Panc1 (cell line): ENCODE measurements at places on chromosomes 13 and 19. TPM values are rescaled to one million over a fixed set of nuclear protein-coding genes. Genes with fewer than 3 reads are reported as not detected.

DNA sequence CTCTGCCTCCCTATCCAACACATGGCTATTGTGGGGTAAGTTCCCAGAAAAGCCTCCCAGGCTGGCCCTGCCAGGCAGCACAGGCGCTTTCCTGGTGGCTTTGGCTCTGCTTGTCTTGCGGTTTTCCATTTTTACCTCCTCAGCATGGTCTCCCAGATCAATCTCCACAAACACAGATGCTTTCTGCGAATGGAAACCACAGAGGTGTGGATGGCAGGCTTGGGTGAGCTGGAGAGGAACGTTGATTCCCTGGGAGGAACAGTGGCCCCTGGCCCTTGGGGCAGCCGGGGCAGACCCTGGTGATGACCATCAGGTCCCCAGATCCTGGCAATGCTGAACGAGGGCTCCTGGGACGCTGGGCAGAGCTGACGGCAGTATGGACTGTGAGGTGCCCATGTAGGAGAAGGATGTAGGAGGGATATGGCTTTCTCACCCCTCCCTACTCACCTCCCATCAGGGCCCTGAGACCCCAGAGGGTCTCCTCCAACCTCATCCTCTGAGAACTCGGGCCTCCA lies 6.6 kb downstream of the C13orf46 start:
- no peak for DNase-seq
- 0 out of 2 replicates have a peak, but pooled peaks cover 4% of the 10 kb centered on the region for H3K4me1 ChIP-seq
- no peak overlapping the region for H3K4me3 ChIP-seq
- no peaks in the 10 kb centered on the region for H3K36me3 ChIP-seq
- no peaks in the 10 kb centered on the region for H3K27me3 ChIP-seq

DNA sequence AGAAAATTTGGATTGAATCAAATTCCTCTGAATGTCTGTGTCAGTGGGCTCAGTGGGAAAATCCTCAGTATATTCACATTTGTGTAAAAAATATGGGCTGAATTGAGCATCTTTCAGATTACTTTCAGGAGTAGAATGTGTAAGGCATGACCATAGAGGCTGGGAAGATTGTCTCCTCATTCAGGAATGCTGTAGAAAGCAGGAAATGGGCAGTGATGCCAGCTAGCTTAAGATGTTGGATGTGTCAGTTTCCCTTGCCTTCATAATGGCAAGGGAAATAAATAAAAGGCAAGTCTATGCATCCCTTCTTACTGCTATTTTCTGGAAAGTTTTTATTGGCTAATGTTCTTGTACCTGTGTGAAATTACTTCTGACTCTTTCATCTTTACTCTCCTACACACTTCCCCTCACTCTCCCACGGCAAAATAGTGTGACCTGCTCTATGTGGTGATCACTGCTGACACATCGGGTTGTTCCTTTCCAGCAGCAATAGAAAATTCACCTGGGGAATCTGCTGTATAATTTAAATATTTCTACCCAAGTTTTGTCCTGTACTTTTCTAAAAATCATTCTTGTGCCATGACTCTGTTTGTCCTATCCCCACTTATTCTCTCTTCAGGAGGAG lies 103.2 kb downstream of the LMO7 start:
- H3K4me3 ChIP-seq: no peak overlapping the region
- H3K27me3 ChIP-seq: no peaks in the 10 kb centered on the region
- H3K27ac ChIP-seq: no peak overlapping the region

DNA sequence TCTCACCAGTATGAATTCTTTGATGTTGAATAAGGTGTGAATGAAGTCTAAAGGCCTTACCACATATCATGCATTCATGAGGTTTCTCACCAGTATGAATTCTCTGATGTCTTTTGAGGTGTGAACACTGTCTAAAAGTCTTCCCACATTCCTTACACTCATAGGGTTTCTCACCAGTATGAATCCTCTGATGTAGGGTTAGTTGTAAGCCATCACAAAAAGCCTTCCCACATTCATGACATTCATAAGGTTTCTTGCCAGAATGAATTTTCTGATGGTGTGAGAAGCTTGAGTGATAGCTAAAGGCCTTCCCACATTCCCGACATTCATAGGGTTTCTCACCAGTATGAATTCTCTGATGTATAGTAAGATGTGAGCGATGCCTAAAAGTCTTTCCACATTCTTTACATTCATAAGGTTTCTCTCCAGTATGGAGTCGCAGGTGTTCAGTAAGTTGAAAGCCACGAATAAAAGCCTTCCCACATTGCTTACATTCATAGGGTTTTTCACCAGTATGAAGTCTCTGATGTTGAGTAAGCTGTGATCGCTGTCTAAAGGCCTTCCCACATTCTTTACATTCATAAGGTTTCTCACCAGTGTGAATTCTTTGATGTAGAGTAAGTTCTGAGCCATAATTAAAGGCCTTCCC lies 27.7 kb downstream of the ZNF461 start:
- H3K36me3 ChIP-seq: no peaks in the 10 kb centered on the region
- no peaks in the 10 kb centered on the region for H3K4me1 ChIP-seq
- DNase-seq: no peak
- H3K27me3 ChIP-seq: no peaks in the 10 kb centered on the region

- H3K4me1 ChIP-seq: no peaks in the 10 kb centered on the region
- no peak overlapping the region for H3K4me3 ChIP-seq
- no peak for DNase-seq
- H3K36me3 ChIP-seq: no peaks in the 10 kb centered on the region
Observed at GRCh38 chr13:84570831-84571230, 688.6 kb upstream of the SLITRK1 start.

GRCh38 chr13:113004126-113004525 lies 35.1 kb downstream of the MCF2L start:
- no peak for DNase-seq
- H3K27me3 ChIP-seq: no peaks in the 10 kb centered on the region
- no peaks in the 10 kb centered on the region for H3K4me1 ChIP-seq

DNA sequence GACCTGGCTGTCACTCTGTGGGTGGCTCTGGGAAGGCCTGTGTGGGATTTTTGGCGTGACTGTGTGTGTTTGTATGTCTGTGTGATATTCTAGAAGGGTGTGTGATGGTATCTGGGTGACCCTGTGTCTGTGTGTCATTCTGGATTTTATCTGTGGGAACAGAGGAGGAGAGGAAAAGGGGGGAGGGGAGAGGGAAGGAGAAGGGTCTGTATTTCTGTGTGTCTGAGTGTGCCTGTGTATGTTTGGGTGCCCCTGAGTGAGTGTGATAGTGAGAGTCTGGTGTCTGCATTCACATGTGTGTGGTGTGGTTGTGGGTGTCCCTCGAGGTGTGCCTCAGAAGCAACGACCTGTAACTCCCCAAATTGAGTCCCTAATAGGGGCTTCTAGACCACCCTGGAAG lies 8.1 kb upstream of the NFIX start:
- H3K4me3 ChIP-seq: no peak overlapping the region
- peak overlapping the region; percentile 7; the same call in 1 of the 2 replicates for H3K27ac ChIP-seq
- no peaks in the 10 kb centered on the region for H3K27me3 ChIP-seq
- no peak for DNase-seq
- H3K4me1 ChIP-seq: peaks cover 12% of the 10 kb centered on the region

DNA sequence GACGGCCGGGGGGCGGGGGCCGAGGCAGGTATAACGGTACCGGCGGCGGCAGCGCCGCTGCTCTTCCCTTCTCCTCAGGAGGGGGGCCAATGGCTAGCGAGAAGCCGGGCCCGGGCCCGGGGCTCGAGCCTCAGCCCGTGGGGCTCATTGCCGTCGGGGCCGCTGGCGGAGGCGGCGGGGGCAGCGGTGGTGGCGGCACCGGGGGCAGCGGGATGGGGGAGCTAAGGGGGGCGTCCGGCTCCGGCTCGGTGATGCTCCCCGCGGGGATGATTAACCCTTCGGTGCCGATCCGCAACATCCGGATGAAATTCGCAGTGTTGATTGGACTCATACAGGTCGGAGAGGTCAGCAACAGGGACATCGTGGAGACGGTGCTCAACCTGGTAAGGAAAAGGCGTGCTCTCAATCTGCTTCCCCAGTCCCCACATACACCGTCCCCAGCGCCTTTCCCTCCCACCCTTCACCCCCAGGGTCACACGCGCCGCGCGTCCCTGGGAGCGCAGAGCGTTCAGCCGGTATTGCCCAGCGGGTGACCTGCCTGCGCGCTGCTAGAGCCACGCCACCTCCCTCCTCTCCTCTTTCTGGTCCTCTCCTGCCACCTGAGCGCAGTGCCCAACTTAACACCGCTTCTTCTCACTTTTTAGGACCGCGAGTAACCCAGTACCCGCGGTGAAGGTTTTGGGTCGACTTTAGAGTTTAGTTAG lies 814 bp downstream of the NBEA start:
- H3K36me3 ChIP-seq: no peaks in the 10 kb centered on the region
- no peak for DNase-seq
- H3K4me3 ChIP-seq: peak overlapping the region; percentile 59
- no peaks in the 10 kb centered on the region for H3K27me3 ChIP-seq
- H3K27ac ChIP-seq: no peak overlapping the region

DNA sequence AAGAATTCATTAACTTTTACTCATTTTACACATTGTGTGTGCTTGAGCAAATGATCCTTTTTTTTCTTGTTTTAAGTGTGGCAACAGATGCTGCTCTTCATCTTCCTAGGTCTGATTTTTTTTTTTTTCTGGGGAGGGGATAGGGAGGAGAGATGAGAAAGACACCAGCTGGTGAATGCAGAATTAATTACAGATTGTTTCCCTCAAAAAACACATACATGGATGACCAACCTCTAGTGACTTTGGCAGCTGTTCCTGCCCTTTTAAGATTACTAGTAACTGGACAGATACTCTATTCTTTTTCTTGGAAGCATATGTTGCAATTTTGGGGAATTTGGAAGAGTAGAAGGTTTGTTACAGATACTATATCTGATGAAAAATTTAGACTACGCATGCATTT lies 103.6 kb upstream of the MYO16 start:
- no peaks in the 10 kb centered on the region for H3K4me1 ChIP-seq
- H3K4me3 ChIP-seq: no peak overlapping the region
- no peak overlapping the region for H3K27ac ChIP-seq
- no peaks in the 10 kb centered on the region for H3K27me3 ChIP-seq
- no peaks in the 10 kb centered on the region for H3K36me3 ChIP-seq

- H3K27me3 ChIP-seq: no peaks in the 10 kb centered on the region
- H3K4me1 ChIP-seq: no peaks in the 10 kb centered on the region
- H3K4me3 ChIP-seq: no peak overlapping the region
- H3K27ac ChIP-seq: no peak overlapping the region
- DNase-seq: no peak
Observed at GRCh38 chr13:105611424-105611823, 924.0 kb downstream of the EFNB2 start.

- H3K36me3 ChIP-seq: no peaks in the 10 kb centered on the region
- DNase-seq: no peak
- H3K4me3 ChIP-seq: no peak overlapping the region
- no peak overlapping the region for H3K27ac ChIP-seq
- H3K4me1 ChIP-seq: no peaks in the 10 kb centered on the region
Observed at GRCh38 chr13:98930151-98930591, 47.7 kb downstream of the DOCK9 start.

- no peaks in the 10 kb centered on the region for H3K36me3 ChIP-seq
- H3K27ac ChIP-seq: no peak overlapping the region
- no peak for DNase-seq
Observed at GRCh38 chr13:112846411-112847115, 122.5 kb upstream of the MCF2L start.

- H3K27me3 ChIP-seq: no peaks in the 10 kb centered on the region
- no peak overlapping the region for H3K27ac ChIP-seq
- peaks cover 17% of the 10 kb centered on the region for H3K4me1 ChIP-seq
- no peak for DNase-seq
- peaks cover 6% of the 10 kb centered on the region for H3K36me3 ChIP-seq
- no peak overlapping the region for H3K4me3 ChIP-seq
Observed at GRCh38 chr19:39967561-39967960, 3.4 kb upstream of the PSMC4 start.

GRCh38 chr13:28355046-28355821 lies 139.7 kb downstream of the FLT1 start:
- H3K27ac ChIP-seq: no peak overlapping the region
- H3K4me1 ChIP-seq: no peaks in the 10 kb centered on the region
- DNase-seq: no peak
- H3K4me3 ChIP-seq: no peak overlapping the region
- H3K27me3 ChIP-seq: no peaks in the 10 kb centered on the region
- H3K36me3 ChIP-seq: no peaks in the 10 kb centered on the region

DNA sequence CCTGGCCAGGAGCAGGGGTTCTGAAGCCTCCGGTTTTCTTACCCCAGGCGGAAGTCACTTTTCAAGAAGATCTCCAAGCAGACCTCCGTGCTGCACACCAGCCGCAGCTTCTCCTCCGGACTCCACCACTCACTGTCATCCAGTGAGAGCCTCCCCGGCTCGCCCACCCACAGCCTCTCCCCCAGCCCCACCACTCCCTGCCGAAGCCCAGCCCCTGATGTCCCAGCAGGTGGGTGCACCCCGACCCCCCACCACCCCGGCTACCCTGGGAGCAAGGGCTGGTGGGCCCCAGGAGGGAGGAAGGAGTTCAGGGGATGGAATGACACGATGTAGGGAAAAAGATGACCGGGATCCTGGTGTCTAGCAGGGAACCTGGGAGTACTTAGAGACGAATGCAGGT lies 5.6 kb upstream of the PIK3R2 start:
- H3K27me3 ChIP-seq: no peaks in the 10 kb centered on the region
- no peak for DNase-seq
- peaks cover 5% of the 10 kb centered on the region for H3K4me1 ChIP-seq
- H3K27ac ChIP-seq: no peak overlapping the region
- H3K36me3 ChIP-seq: no peaks in the 10 kb centered on the region

- DNase-seq: no peak
- no peaks in the 10 kb centered on the region for H3K36me3 ChIP-seq
- no peak overlapping the region for H3K4me3 ChIP-seq
- H3K27ac ChIP-seq: no peak overlapping the region
- H3K27me3 ChIP-seq: no peaks in the 10 kb centered on the region
Observed at GRCh38 chr13:99956473-99957349, 14.9 kb downstream of the ZIC5 start.

GRCh38 chr13:98652721-98653462 lies 76.0 kb upstream of the STK24 start:
- H3K27ac ChIP-seq: no peak overlapping the region
- H3K27me3 ChIP-seq: no peaks in the 10 kb centered on the region
- no peak for DNase-seq
- H3K4me3 ChIP-seq: no peak overlapping the region
- H3K4me1 ChIP-seq: no peaks in the 10 kb centered on the region

GRCh38 chr19:46471811-46472543 lies 614 bp upstream of the PNMA8A start:
- H3K27me3 ChIP-seq: no peaks in the 10 kb centered on the region
- no peak for DNase-seq
- H3K27ac ChIP-seq: no peak overlapping the region
- H3K36me3 ChIP-seq: no peaks in the 10 kb centered on the region

The DCT gene
- total RNA-seq: not detected

The XAB2 gene
- 36.9 TPM for total RNA-seq

The OR7D2 gene
- not detected for total RNA-seq

The CLIP3 gene
- total RNA-seq: 4.7 TPM

The SYCN gene
- total RNA-seq: 0.33 TPM

The SYDE1 gene
- total RNA-seq: 47.7 TPM

The ATP4A gene
- not detected for total RNA-seq
